Activated naive CD8-positive, alpha-beta T cell treated with anti-CD3 and anti-CD28 coated beads for 36 hours (primary cell): ENCODE measurements at places on chromosomes 3 and 15. TPM values are rescaled to one million over a fixed set of nuclear protein-coding genes. Genes with fewer than 3 reads are reported as not detected.

The GABRR3 gene
- total RNA-seq, result not detected

The PFKFB4 gene
- total RNA-seq, result 36.1 TPM

The TP63 gene
- not detected for total RNA-seq

The HHATL gene
- total RNA-seq, result not detected

The ALPK3 gene
- total RNA-seq, result 0.06 TPM

The C3orf85 gene
- not detected for total RNA-seq

The ACAN gene
- not detected for total RNA-seq

The SLC15A2 gene
- total RNA-seq, result 1.5 TPM

The ACVR2B gene
- 5.1 TPM for total RNA-seq

DNA sequence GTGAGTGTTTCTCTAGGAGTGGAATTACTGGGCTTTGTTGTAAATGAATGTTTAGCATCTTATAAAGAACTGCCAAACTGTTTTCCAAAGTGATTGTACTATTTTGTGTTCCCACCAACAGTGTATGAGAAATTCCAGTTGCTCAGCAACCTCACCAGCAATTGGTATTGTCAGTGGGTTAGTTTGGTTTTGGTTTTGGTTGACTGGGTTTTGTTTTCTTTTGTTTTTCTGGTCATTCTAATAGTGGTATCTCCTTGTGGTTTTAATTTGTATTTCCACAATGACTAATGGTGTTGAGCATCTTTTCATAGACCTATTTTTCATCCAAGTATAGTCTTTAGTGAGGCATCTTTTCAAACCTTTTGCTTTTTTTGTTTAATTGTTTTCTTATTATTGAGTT lies 27.1 kb downstream of the FILIP1L start:
- H3K27ac ChIP-seq, result peak overlapping the region; percentile 81
- peaks cover 21% of the 10 kb centered on the region for H3K36me3 ChIP-seq
- no peak for DNase-seq
- H3K4me3 ChIP-seq, result no peak overlapping the region
- H3K4me1 ChIP-seq, result peaks cover 32% of the 10 kb centered on the region

DNA sequence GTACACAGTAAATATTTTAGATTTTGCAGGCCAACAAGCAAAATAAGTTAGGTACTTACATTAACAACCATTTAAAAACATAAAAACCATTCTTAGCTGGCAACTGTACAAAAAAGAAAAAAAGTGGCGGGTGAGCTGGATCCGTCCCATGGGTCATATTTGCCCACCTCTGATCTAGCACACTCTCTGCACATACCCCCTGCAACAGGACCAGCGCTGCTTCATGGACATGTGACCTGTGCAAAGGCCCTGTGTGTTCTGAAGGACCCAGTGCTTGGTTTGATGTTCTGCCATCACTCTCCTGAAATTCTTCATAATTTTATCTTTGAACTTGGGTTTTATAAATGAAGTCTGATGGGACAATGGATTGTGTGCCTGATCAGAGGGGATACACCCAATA lies 72.5 kb upstream of the ACAN start:
- no peaks in the 10 kb centered on the region for H3K36me3 ChIP-seq
- H3K4me1 ChIP-seq, result no peaks in the 10 kb centered on the region
- DNase-seq, result no peak
- H3K27ac ChIP-seq, result no peak overlapping the region
- H3K4me3 ChIP-seq, result no peak overlapping the region
- peaks cover 4% of the 10 kb centered on the region for H3K27me3 ChIP-seq

DNA sequence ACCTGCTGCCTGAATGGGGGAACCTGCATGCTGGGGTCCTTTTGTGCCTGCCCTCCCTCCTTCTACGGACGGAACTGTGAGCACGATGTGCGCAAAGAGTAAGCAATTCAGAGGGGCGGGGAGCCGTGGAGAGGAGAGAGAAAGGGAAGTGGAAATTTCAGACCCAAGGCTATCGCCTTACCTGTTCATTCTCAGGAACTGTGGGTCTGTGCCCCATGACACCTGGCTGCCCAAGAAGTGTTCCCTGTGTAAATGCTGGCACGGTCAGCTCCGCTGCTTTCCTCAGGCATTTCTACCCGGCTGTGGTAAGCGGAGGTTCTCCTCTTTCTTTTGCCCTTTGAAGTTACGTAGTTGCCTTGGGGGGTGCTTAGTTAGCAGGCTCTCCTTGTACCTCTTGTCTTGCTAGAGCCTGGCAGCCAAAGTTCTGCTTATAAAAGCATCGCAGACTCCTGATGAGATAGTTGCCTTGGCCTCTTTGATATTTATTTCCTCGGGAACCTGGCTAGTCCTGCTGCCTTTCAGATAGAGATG lies 13.7 kb upstream of the LRRC2 start:
- no peak for DNase-seq
- no peak overlapping the region for H3K27ac ChIP-seq

DNA sequence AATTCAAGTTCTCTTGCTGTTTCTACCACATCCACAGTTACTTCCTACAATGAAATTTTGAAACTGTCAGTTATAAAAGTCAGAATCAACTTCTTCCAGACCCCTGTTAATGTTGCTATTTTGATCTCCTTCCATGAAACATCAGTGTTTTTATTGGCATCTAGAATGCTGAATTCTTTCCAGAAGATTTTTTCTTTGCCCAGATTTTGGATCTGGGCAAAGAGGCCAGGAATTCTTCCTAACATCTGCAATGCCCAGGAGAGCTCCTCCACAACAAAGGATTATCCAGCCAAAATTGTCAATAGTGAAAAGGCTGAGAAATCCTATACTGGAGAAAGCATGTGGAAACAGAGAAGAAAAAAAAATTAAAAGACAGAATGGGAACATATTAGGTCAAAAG lies 75.5 kb downstream of the SERPINI1 start:
- no peaks in the 10 kb centered on the region for H3K27me3 ChIP-seq
- no peaks in the 10 kb centered on the region for H3K4me1 ChIP-seq
- no peak for DNase-seq
- H3K27ac ChIP-seq, result no peak overlapping the region

GRCh38 chr3:18648159-18648558 lies 223.0 kb upstream of the SATB1 start:
- H3K4me3 ChIP-seq, result no peak overlapping the region
- H3K27ac ChIP-seq, result no peak overlapping the region
- peaks cover 51% of the 10 kb centered on the region for H3K4me1 ChIP-seq
- H3K36me3 ChIP-seq, result peaks cover 4% of the 10 kb centered on the region
- H3K27me3 ChIP-seq, result no peaks in the 10 kb centered on the region

DNA sequence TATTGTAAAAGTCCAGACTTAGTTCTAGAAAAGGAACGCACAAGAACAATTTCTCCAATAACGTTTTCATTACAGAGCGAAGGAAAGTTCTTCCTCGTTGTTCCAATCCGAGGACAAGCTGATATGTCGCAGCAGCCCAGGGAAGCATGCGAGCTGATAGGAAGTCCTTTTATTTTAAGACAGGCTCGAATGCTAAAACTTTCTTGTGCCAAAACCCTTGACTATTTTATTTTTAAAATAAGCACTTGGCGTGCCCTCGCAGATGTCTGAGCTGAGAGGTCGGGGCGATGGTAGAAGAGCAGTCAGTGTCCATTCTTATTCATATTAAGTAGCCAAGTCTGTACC lies 433 bp upstream of the MITF start:
- no peak for DNase-seq
- H3K4me3 ChIP-seq, result peak overlapping the region; percentile 74

- peak overlapping the region; percentile 34 for H3K27ac ChIP-seq
- H3K27me3 ChIP-seq, result peaks cover 55% of the 10 kb centered on the region
These were observed 185.2 kb downstream of the KLF13 start for GRCh38 chr15:31511707-31512310.

DNA sequence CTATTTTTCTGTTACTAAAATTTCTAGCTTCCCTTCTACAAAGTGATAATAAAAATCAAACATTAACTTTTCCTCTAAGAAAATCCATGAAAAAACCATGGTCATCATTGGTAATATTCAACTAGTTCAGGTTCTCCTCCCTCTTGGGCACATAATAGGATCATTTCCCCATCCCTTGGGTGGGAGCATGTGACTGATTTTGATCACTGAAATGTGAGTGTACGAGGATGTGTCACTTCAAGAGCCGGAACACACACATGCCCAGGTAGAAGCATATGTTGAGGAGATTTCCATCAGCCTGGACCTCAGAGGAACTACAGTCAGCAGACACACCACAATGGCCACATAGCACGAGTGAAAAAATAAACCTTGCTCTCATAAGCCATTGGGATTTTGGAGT lies 36.1 kb downstream of the AP3S2 start:
- no peaks in the 10 kb centered on the region for H3K27me3 ChIP-seq
- no peak overlapping the region for H3K27ac ChIP-seq
- peaks cover 8% of the 10 kb centered on the region for H3K4me1 ChIP-seq
- H3K4me3 ChIP-seq, result no peak overlapping the region
- H3K36me3 ChIP-seq, result peaks cover 11% of the 10 kb centered on the region

DNA sequence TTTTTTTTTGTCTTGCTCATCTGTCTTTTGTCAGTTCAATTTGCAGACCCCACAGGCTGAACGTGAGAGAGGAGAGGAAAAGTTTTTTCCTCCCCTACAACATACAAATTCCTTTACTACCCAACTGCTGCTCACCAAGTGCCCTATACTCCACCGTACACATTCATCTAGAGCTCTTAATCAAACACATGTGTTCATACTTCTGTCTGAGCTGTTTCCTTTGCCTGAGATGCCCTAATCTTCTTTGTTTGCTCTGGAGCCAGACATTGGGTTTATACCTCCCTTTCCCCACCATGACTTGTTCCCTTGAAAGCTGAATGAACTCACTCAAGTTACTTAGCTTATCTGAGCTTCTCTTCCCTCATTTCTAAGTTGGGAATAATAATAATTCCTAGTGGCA lies 122.7 kb upstream of the RASGRP1 start:
- no peak for DNase-seq
- H3K27me3 ChIP-seq, result no peaks in the 10 kb centered on the region
- H3K27ac ChIP-seq, result peak overlapping the region; percentile 74
- H3K4me1 ChIP-seq, result peaks cover 94% of the 10 kb centered on the region
- peaks cover 4% of the 10 kb centered on the region for H3K36me3 ChIP-seq

DNA sequence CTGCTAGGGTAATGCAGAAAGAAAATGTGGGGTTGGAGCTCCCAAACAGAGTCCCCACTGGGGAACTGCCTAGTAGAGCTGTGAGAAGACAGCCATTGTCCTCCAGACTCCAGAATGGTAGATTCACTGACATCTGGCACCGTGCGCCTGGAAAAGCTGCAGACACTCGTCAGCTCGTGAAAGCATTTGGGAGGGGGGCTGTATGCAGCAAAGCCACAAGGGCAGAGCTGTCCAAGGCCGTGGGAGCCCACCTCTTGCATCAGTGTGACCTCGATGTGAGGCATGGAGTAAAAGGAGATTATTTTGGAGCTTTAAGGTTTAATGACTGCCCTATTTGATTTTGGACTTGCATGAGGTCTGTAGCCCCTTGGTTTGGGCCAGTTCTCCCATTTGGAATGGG lies 242.9 kb downstream of the VGLL3 start:
- no peak overlapping the region for H3K4me3 ChIP-seq
- no peaks in the 10 kb centered on the region for H3K4me1 ChIP-seq
- no peaks in the 10 kb centered on the region for H3K27me3 ChIP-seq
- H3K36me3 ChIP-seq, result no peaks in the 10 kb centered on the region

- H3K27ac ChIP-seq, result no peak overlapping the region
- DNase-seq, result no peak
- peaks cover 11% of the 10 kb centered on the region for H3K36me3 ChIP-seq
- no peak overlapping the region for H3K4me3 ChIP-seq
- no peaks in the 10 kb centered on the region for H3K4me1 ChIP-seq
These were observed 1.1 kb downstream of the IQCF6 start for GRCh38 chr3:51777985-51778384.

DNA sequence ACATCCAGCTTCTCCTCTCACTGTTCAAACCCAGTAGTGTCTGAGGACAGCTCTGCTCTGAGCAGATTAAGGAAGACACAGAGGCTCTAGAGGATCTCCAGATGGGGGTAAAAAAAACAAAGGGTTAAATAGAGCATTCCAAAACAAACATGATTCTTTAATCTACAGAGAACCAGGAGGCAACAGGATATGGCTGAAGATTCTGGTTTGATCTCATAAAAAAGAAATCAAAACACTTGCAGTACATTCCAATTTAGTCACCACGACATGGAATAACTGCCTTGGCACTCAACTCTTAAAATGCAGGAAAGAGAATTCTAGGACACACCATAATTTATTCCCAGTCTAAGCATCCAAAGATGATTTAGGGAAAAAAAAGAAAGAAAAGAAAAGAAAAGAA lies 32.0 kb downstream of the TM4SF4 start:
- H3K4me1 ChIP-seq, result no peaks in the 10 kb centered on the region
- H3K27ac ChIP-seq, result no peak overlapping the region
- H3K27me3 ChIP-seq, result peaks cover 36% of the 10 kb centered on the region
- no peak for DNase-seq
- no peaks in the 10 kb centered on the region for H3K36me3 ChIP-seq

DNA sequence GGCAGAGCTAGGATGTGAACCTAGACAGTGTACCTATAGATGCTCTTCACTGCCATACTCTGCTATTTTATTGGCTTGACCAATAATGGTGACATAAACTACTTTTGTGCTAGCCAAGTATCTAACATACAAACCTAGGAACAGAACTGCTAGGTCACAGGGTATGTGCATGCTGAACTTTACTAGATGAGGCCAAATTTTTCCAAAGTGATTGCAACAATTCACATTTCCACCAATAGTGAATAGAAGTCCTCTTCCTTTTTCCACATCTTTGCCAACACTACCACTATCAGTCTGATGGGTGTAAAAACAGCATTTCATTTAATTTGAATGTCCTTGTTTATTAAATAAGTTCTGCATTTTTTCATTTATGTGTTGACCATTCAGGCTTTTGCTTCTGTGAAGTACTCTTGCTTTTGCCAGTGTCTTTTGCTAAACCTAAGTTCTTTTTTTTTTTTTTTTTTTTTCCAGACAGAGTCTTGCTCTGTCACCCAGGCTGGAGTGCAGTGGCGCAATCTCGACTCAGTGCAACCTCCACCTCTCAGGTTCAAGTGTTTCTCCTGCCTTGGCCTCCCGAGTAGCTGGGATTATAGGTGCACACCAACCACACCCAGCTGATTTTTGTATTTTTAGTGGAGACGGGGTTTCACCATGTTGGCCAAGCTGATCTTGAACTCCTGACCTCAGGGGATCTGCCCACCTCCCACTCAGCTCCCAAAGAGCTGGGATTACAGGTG lies 54.1 kb downstream of the DCAF1 start:
- H3K4me1 ChIP-seq, result peaks cover 26% of the 10 kb centered on the region
- no peak overlapping the region for H3K4me3 ChIP-seq
- peaks cover 27% of the 10 kb centered on the region for H3K36me3 ChIP-seq
- H3K27ac ChIP-seq, result no peak overlapping the region

DNA sequence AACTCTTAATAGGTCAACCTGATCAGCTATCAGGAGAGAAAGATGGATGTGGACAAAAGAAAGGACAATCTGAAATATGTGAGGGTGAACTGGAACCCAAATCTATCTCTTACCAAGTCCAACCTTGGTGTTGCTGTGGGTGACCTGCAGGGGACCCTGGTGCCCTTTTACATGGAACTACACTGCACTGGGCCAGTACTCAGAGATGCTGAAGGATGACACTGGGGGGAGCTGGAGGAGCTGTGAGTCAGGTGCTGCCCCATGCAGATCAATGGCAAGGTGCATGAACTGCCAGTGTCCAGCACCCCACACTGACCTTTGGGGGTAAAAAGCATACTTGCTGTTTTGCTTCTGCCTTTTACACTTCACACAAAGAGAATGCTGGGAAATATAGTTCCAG lies 55.6 kb upstream of the TBC1D5 start:
- H3K4me3 ChIP-seq, result no peak overlapping the region
- H3K36me3 ChIP-seq, result peaks cover 5% of the 10 kb centered on the region
- H3K27ac ChIP-seq, result no peak overlapping the region
- H3K27me3 ChIP-seq, result no peaks in the 10 kb centered on the region
- no peaks in the 10 kb centered on the region for H3K4me1 ChIP-seq

- H3K27me3 ChIP-seq, result no peaks in the 10 kb centered on the region
- DNase-seq, result no peak
These were observed 170.2 kb upstream of the TPRG1 start for GRCh38 chr3:189001559-189001958.

GRCh38 chr3:179321668-179322285 lies 1.1 kb upstream of the ZNF639 start:
- DNase-seq, result peak; percentile 7
- H3K27ac ChIP-seq, result peak overlapping the region; percentile 87
- H3K4me1 ChIP-seq, result peaks cover 26% of the 10 kb centered on the region
- H3K4me3 ChIP-seq, result peak overlapping the region; percentile 85
- H3K27me3 ChIP-seq, result no peaks in the 10 kb centered on the region
